ENCODE measurements at places on chromosomes 3 and 15.

DNA sequence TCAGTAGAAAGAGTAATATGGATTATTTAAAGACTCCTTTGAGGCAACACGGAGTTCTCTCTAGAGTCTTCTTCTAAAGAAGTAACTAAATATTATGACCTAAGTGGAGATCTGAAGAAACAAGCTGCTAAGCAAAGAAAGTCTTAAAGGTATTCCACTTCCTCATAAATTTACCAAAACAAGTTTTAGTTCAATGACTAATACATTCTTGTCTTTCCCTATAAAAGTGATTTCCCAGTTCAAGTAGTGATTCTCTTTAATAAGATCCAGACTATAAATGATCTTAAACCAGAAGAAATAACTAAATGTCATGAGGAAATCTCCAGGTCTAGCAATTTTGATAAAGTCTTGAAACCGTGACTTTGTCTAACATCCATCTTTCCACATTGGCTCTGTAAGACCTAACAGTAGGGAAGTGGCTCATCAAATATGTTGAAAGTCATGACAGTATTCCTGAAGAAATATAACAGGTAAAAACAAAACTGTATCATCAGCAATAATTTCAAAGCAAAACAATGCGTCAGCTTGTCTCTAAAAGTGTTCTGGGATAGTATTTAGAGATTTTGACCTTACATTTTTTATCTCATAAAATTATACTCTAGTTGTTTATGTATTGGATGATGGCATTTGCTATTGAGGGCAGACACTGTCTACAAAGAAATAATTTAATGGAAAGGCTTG is 51.8 kb upstream of the NEDD4 start:
- no peak for DNase-seq

DNA sequence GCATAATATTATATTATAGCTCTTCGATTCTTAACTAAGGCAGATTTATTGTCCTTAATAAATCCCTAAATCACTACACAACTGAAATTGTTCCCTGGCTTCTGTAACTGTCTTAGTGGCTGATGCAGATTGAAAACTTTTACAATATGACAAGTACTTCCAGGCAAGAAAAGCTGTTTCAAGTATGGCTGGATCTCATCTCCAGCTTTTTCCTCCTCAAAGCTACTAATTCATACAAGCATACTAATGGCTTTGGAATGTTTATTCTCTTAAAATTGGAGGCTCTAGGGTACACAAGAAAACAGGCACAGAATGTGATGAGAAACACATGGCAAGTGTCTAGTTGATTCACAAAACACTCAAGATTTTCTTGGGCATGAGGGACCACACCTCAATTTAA is 351.5 kb upstream of the ICE2 start:
- no peak for DNase-seq

GRCh38 chr3:173401369-173401768 is 3.8 kb downstream of the NLGN1 start:
- no peak for DNase-seq

DNA sequence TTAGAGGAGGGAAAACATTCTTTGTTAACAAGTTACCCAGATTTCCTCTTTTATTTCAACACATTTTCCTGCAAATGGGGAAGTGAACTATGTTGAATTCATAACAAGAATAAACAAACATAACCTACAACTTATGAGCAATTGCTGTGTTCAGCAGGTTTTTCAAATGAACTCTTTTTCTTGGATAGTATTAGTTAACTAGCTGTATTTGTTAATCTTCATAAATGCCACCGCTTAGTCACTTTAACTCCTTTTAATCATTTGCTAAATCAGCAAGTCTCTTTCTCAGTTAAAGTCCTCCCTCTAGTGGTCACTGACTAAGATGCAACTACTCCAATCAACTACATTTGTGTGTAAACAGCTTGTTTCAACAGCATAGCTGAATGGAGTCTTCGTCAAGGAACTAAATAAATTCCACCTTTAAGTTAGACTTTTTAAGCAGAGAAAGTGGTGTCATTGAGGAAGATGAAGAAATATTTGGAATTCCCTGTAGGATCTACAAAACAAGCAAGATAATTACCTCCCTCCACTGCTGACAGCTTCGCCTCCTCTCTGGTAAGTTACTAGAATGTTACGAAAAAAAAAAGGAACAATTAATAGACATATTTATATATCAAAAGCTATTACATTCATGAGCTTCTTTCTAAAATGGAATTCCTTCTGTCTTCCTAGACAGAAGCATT is 1122.0 kb downstream of the ROBO1 start:
- no peak for DNase-seq

DNA sequence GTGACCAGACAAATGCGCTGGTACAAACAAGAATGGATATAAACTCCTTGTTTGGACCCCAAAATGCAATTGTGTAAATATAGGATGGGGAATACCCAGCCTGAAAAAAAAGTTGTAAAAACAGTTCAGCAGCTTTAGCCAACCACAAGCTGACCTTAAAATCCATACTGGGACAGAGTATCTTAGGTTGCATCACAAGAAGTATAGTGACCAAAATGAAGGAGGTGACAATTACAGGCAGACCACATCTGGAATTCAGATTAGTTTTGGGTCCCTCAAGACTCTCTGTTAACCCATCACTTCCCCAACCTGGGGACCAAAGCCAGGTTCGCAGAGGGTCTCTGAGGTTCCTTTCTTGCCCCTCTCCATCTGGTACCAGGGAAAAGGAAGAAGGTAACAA is 115.9 kb upstream of the PRR20G start:
- DNase-seq = no peak

GRCh38 chr3:23968463-23969184 is 23.5 kb downstream of the NR1D2 start:
- DNase-seq = no peak

- no peak for DNase-seq
These were observed 253.0 kb upstream of the NSMCE3 start for GRCh38 chr15:29522373-29523276.

- no peak for DNase-seq
These were observed 66.0 kb downstream of the DCUN1D1 start for GRCh38 chr3:182914341-182914740.

DNA sequence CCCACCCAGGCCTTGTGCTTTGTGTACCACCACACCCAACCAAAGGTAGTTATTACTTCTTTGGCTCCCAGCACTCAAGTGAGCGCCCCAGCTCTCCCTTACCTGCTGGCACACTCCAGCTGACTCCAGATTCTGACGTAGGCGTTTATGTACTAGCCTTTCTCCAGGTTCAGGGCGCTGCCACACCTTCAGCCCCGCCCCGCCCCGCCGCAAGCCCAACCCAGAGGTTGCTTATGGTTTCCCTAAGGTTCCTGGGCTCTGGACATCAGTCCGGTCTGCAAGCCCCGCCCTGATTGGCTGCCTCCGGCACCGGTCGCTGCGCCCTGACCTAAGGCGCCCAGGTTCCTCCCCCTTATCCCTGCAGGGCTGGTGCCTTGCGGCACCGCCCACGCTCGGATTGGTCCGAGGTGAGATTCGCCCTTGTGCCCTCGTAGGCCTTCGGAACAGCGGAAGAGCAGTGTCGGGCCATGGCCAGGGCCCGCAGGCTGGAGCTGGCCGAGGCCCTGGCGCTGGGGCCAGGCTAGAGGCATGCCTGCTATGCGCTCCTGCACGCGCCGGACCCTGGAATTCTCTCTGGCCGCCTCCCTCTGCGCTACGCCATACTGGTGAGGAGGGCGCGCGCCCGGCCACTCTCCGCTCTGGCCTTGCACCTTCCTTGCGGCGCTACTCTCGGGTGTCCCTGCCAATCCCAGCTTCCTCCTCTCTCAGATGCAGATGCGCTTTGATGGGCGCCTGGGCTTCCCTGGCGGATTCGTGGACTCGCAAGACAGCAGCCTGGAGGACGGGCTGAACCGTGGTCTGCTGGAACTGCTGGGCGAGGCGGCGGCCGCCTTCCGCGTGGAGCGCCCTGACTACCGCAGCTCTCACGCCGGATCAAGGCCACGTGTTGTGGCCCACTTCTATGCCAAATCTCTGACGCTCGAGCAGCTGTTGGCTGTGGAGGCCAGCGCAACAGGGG is 19.8 kb upstream of the NUDT16 start:
- no peak for DNase-seq
